ENCODE measurements at places on chromosomes 3 and 15. TPM values are rescaled to one million over a fixed set of nuclear protein-coding genes. Genes with fewer than 3 reads are reported as not detected.

The SOX14 gene
- total RNA-seq: not detected

The TMEM45A gene
- 0.25 TPM for total RNA-seq

DNA sequence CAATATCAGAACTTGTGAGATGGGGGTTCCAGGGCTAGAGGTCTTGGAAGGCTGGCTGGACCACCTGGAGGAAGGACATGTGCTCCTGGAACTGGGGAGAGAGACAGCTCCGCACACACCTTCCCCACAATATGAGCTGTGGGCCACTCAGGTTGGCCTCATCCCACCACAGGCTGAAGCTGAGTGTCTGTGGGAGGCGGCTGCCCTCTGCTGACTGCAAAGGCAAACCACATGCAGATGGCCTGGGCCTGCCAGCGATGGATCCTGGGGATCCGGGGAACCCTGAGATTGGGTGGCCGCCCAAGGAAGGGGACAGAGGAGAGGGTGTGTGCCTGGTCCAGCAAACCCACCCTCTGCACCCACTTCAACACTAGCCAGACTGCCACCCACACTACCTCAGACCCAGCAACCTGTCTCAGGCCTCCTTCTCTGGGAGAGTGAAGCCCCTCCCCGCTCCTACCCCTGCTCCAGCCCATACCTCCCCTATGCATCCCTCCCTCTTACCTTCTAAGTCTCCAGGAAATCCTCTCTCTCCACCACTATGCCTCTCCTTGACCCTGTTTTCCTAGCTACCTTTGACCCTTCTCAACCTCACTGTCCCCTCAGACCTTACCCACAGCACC is 44.8 kb downstream of the CYP11A1 start:
- no peak overlapping the region for H3K4me3 ChIP-seq
- H3K27me3 ChIP-seq: no peaks in the 10 kb centered on the region
- peaks cover 32% of the 10 kb centered on the region for H3K4me1 ChIP-seq
- no peak overlapping the region for H3K27ac ChIP-seq

- no peak for DNase-seq
- H3K4me1 ChIP-seq: no peaks in the 10 kb centered on the region
- no peaks in the 10 kb centered on the region for H3K27me3 ChIP-seq
- H3K36me3 ChIP-seq: no peaks in the 10 kb centered on the region
These were observed 808.7 kb downstream of the GRM7 start for GRCh38 chr3:7669641-7670040.

Data from natural killer cell (primary cell).